ENCODE measurements at places on chromosomes 6 and 20. TPM values are rescaled to one million over a fixed set of nuclear protein-coding genes. Genes with fewer than 3 reads are reported as not detected.

DNA sequence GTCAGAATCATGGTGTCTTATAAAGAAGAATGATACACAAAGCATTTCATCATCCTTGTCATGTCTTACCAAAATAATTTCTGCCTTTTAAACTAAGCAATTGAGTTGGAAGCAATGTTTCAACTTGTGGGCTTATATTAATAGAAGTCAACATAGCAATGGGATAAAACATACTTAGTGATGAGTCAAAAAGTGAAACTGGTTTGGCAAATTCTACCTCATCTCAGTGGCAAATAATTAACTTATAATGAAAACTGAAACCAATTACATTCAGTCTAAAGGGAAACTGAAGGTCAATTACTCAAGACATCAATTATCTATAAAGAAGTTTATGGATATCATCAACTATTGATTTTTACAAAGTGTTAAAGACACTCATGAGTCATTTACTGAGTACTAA, 463.8 kb downstream of the BMP2 start:
- H3K36me3 ChIP-seq = no peaks in the 10 kb centered on the region
- H3K4me1 ChIP-seq = no peaks in the 10 kb centered on the region
- no peak overlapping the region for H3K27ac ChIP-seq
- H3K4me3 ChIP-seq = no peak overlapping the region
- DNase-seq = no peak

GRCh38 chr6:158464483-158464882, 95.4 kb upstream of the TMEM181 start:
- H3K36me3 ChIP-seq = no peaks in the 10 kb centered on the region
- H3K4me1 ChIP-seq = no peaks in the 10 kb centered on the region
- H3K27ac ChIP-seq = no peak overlapping the region
- H3K27me3 ChIP-seq = no peaks in the 10 kb centered on the region
- no peak overlapping the region for H3K4me3 ChIP-seq

PSMB8 gene
- 47.3 TPM for total RNA-seq

DNA sequence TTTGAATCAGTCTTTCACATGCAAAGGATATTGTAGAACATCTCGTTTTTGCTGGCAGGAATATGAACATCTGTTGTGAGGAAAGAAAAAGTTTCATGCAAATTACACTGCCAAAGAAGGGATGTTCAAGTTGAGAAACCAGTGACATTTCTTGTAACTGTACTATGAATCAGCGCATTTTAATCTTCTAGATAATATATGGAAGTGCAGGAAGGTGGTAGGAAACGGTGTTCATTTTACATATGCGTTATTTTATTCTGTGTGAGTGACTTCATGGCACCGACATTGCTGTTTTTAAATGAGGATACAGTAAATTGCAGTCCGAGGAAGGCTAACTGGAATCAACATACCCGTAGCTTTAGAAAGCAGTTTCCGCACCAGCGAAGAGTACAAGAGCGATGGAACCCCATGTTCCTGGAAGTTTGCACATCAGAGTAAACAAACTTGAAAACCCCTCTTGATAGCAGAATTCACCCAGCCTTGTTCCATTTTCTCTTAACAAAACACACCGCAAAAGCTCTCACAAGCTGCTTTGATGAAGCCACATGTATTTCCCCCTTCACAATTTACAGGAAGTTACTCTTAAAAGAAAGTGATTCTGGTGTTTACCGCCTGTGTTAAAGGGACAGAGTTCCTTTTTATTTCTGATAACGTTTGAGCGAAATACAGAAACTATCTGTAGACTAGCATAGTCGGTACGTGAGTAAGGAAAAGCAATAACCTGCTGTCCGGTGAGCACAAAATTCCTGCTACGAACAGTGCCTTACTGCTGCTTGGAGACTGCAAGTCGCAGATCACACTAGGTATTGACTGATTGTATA, 11.5 kb downstream of the PRDM1 start:
- peak overlapping the region; percentile 62 for H3K27ac ChIP-seq
- H3K4me1 ChIP-seq = no peaks in the 10 kb centered on the region
- H3K27me3 ChIP-seq = no peaks in the 10 kb centered on the region
- no peak for DNase-seq
- H3K36me3 ChIP-seq = no peaks in the 10 kb centered on the region

GRCh38 chr6:146027586-146028251, 1.1 kb upstream of the GRM1 start:
- peaks cover 39% of the 10 kb centered on the region for H3K27me3 ChIP-seq
- H3K27ac ChIP-seq = no peak overlapping the region
- no peak for DNase-seq

GRCh38 chr6:34890533-34890925, 1.5 kb downstream of the ANKS1A start:
- no peak for DNase-seq
- H3K4me1 ChIP-seq = no peaks in the 10 kb centered on the region
- no peak overlapping the region for H3K27ac ChIP-seq
- peak overlapping the region; percentile 75 for H3K4me3 ChIP-seq
- no peaks in the 10 kb centered on the region for H3K27me3 ChIP-seq
- H3K36me3 ChIP-seq = no peaks in the 10 kb centered on the region

DNA sequence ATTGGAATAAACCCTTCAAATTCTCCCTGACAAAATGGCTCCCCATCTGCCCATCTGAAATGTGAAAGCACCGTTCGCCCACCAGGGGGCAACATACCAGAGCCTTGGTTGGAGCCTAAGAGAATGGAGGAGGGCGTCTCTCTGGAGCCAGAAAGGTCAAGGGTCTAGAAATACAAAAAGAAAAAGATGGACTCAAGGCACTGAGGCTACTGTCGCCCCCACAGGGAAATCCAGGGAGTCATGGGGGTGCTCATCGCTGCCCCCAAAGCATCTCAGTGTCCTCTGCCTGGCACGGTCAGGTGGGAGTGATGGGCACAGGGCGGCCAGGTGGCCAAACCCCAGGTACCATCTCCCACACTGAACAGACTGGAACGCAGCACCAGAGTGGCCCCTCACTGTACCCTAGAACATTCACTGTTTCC, 136.3 kb downstream of the ZMYND8 start:
- no peak overlapping the region for H3K4me3 ChIP-seq
- H3K27ac ChIP-seq = no peak overlapping the region
- no peak for DNase-seq
- no peaks in the 10 kb centered on the region for H3K4me1 ChIP-seq
- no peaks in the 10 kb centered on the region for H3K27me3 ChIP-seq
- no peaks in the 10 kb centered on the region for H3K36me3 ChIP-seq

DNA sequence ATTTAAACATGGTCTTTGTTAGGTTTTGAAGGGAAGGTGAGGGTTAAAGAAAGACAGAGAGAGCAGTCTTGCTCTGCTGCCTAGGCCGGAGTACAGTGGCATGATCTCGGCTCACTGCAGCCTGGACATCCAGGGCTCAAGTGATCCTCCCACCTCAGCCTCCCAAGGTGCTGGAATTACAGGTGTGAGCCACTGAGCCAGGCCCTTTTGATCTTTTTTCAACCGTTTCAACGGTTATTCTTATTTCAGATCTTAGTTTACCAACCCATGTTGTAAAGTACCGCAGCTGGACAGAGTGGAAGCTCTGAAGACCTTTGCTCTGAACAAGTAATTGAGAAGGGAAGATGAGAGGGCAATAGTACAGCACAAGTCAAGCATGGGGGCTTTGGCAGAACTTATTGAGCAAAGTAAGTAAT, 1.2 kb upstream of the SRPK1 start:
- no peaks in the 10 kb centered on the region for H3K27me3 ChIP-seq
- DNase-seq = no peak
- no peaks in the 10 kb centered on the region for H3K36me3 ChIP-seq
- H3K4me1 ChIP-seq = peaks cover 3% of the 10 kb centered on the region
- H3K4me3 ChIP-seq = no peak overlapping the region
- no peak overlapping the region for H3K27ac ChIP-seq

DNA sequence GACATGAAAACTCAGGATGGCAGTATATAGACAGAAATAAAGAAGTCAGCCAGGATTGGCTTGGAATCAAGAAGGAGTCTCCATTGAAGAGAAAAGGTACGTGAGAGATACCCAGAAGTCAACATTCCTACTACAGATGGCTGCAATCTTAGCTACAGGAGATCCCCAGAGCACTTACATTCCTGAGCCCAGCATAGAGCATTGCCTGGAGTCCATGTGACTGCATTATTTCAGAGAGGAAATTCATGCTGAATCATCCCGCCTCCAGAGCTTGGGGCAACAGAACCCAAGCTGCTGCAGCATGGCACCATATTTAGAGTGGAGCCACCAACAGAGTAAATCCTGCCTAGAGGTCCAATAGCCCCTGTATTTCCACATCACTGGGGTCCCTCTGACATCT, 125.0 kb upstream of the GRIK2 start:
- H3K27ac ChIP-seq = no peak overlapping the region
- no peaks in the 10 kb centered on the region for H3K27me3 ChIP-seq
- no peaks in the 10 kb centered on the region for H3K36me3 ChIP-seq
- DNase-seq = no peak
- H3K4me1 ChIP-seq = no peaks in the 10 kb centered on the region

VNN1 gene
- 0.98 TPM for total RNA-seq

GRCh38 chr20:49633023-49633422, 65.1 kb upstream of the PTGIS start:
- no peaks in the 10 kb centered on the region for H3K36me3 ChIP-seq
- peaks cover 6% of the 10 kb centered on the region for H3K4me1 ChIP-seq
- DNase-seq = no peak

LRRN4 gene
- total RNA-seq = not detected

DNA sequence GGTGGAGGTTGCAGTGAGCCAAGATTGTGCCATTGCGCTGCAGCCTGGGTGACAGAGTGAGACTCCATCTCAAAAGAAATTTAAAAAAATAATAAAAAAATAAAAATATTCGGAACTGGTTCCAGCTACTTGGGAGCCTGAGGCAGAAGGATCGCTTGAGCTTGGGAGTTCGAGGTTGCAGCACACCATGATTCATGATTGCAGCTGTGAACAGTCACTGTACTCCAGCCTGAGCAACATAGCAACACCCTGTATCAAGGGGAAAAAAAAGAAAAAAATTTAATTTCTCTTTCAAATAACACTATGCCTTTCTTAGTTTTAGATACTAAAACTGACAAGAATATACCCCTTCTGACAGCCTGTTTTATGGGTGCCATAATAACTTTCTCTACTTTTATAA, 10.5 kb downstream of the KDM1B start:
- no peaks in the 10 kb centered on the region for H3K4me1 ChIP-seq
- H3K27ac ChIP-seq = no peak overlapping the region
- H3K27me3 ChIP-seq = no peaks in the 10 kb centered on the region
- no peak overlapping the region for H3K4me3 ChIP-seq
- H3K36me3 ChIP-seq = peaks cover 4% of the 10 kb centered on the region

CD93 gene
- total RNA-seq = 64.9 TPM

GPR63 gene
- total RNA-seq = 1.0 TPM
